ENCODE measurements at places on chromosomes 3 and 15. TPM values are rescaled to one million over a fixed set of nuclear protein-coding genes. Genes with fewer than 3 reads are reported as not detected.

The CELF6 gene
- polyA plus RNA-seq = 3.2 TPM

The CYP11A1 gene
- 0.46 TPM for polyA plus RNA-seq

The ITIH1 gene
- not detected for polyA plus RNA-seq

The CFAP92 gene
- 2.6 TPM for polyA plus RNA-seq

The CX3CR1 gene
- 4.0 TPM for polyA plus RNA-seq

The PCOLCE2 gene
- polyA plus RNA-seq = 5.8 TPM

The MOBP gene
- 0.51 TPM for polyA plus RNA-seq

The SLC28A1 gene
- polyA plus RNA-seq = 0.10 TPM

The ARPP21 gene
- polyA plus RNA-seq = 0.40 TPM

The ZDHHC19 gene
- polyA plus RNA-seq = 0.27 TPM

The PLD1 gene
- polyA plus RNA-seq = 5.0 TPM

The SLC25A26 gene
- 18.3 TPM for polyA plus RNA-seq

The COL6A5 gene
- 3.5 TPM for polyA plus RNA-seq

The SENP8 gene
- polyA plus RNA-seq = 4.3 TPM

The IGF2BP2 gene
- 67.7 TPM for polyA plus RNA-seq

The CACNA2D2 gene
- polyA plus RNA-seq = 30.5 TPM

The ZPLD1 gene
- not detected for polyA plus RNA-seq

The PPP1R14D gene
- 0.37 TPM for polyA plus RNA-seq

The ST3GAL6 gene
- 12.2 TPM for polyA plus RNA-seq

All from right lung (tissue), 10 donors.